Stimulated activated CD4-positive, alpha-beta T cell treated with anti-CD3 and anti-CD28 coated beads, Interleukin-4, amount 100 ng/mL, for 4 hours (primary cell): ENCODE measurements at places on chromosomes 6 and 20.

DNA sequence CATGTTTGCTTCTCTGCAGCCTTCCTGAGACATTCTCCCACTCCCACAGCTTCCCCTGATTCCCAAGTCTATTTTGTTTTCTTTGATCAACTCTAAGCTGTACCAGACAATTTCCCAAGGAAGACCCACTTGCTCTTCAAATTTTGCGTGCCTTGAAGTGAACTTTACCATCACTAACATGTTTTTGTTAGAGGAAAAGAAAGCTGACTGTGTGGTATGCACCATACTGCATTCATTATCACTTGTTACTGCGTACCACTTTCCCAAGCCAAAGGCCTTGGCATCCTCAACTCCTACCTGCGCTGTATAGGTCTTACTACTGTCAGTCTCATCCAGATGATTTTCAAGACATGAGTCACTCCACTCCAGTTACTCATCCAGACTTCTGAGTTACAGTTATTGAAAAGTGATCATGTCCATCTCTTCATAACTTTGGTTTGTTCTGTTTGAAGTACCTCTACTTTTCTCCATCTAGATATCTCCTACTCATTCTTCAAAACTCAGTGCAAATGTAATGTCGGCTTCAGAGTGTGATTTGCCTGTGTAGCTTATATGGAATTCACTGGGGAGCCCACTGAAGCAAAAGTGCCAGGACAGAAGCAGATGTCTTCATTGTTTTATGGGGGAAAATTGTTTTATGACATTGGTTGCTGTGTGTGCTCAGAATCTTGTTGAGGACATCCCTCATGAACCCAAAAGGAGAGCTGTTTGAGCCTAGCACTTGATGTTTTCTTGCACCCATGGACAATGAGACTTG is 5.2 kb downstream of the RPS12 start:
- no peak for DNase-seq

DNA sequence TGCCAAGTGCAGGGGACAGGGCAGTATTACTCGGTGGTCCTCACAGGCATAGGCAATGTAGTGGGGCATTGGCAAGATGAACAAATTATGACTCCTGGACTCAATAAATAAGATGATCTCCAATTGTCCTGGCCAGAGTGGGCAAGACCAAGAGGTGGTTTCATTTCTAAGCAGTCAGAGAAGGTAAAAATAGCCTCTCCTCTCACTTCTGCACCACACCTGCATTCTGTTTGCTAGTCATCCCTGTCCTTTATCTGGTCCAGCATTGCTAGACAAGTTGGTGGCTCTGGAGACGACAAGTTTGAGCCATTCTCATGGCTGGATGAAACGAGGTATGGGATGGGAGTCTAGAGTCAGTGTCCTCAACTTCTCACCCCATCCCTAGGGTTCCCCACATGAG is 83.0 kb downstream of the BANF2 start:
- no peak for DNase-seq

DNA sequence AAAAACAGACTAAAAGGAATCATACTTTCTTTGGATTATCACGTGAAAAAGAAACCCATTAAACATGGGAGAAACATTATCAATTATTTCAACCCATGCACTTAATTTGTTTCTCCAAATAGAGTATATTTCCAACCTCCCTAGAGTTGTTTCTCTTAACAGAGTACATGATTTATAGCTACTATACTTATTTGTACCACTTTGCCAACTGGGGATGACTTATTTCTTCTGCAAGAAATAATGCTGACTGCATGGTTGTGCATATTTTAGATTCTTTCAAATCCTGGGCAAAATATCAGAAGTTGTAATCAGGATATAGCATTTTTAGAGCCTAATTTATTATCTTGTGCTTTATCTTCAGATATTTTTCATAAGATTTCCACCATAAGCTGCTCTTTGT is 629.1 kb upstream of the EYS start:
- DNase-seq, result no peak

GRCh38 chr20:58693226-58694006 is 816 bp downstream of the NPEPL1 start:
- DNase-seq, result no peak

GRCh38 chr20:46128310-46129151 is 10.4 kb downstream of the CD40 start:
- no peak for DNase-seq

GRCh38 chr6:89610149-89610642 is 28.4 kb downstream of the LYRM2 start:
- peak; percentile 79 for DNase-seq

DNA sequence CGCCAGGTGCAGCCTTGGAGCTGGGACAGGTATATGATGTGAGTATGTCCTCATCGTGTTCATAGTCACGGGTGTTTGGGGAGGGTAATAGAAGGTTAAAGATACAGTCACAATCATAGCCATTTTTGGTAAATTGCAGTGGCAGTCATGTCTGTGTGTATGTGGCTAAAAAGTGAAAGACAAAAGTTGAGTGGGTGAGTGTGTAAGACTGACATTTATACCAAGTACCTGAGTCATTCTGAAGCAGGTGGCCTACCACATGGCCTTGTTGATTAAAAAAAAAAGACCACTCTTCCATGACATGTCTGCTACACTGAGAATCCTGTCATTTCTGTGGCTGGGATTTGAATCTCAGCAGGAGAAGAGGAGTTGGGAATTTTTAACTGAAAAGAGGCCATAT is 181.9 kb downstream of the SCP2D1 start:
- no peak for DNase-seq

- no peak for DNase-seq
These were observed 520.2 kb downstream of the DOK5 start for GRCh38 chr20:54995553-54995952.

DNA sequence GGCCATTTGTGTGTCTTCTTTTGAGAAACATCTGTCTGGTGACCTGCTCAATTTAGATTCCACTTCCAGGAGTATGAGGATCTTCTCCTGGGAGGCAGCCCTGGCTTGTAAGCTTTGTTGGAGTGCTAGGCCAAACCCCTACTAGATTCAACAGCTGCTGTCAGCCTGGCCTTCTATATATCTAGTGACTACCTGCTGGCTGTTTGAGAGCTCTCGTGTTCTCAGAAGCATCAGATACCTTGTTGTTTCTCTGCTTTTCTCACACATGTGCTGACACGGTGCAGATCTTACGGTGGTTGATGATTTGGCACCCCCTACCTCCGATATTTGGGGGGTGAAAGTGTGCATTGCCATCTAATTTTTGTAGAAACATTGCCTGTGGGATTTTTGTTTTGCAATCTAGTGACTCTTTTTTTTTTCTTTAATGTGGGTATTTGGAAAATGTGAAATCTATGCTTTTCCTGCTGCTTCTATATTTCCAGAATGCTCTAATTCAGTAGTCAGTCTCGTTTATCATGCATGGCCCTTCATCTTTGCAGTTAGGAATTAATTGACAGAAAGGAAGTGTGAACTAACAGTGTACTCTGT is 4.7 kb downstream of the CCN2 start:
- DNase-seq, result no peak

DNA sequence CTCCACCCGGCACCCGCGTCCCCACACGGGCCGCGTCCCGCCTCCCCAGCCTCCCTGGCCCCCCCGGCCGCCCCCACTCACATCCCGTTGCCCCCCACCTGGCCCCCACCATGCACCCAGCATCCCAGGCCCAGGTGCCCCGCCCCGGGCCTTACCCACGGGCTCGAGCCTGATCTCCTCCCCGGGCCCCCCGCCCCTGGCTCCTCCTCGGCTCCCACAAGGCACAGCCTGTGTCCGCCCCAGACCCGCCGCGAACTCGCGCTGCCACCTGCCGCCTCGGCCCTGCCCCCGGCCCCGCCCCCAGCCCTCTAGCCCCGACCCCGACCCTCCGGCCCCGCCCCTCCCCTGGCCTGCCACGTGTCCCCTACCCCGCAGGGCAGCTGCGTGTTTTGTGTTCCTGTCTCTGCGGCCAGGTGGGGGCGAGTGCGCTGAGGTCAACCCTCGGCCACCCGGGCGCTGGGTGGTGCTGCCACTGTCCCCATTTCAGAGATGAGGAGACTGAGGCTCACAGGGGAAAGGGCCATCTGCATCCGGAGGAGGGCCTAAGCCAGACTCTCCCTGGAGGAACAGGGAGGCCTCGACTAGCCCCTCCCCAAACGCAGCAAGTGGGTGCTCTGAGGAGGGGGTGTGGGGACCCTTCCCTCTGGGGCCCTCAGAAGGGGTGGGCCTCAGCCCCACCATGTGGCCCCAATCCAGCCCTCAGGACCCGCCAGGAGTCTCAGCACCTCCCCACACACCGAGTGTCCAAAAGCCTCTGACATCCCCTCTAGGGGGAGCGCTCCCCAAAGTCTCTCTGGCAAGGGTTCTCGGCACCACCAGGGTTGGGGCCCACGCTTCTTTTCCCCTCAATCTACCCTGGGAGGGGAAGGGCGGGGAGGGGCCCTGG is 99.8 kb downstream of the TAF4 start:
- no peak for DNase-seq

DNA sequence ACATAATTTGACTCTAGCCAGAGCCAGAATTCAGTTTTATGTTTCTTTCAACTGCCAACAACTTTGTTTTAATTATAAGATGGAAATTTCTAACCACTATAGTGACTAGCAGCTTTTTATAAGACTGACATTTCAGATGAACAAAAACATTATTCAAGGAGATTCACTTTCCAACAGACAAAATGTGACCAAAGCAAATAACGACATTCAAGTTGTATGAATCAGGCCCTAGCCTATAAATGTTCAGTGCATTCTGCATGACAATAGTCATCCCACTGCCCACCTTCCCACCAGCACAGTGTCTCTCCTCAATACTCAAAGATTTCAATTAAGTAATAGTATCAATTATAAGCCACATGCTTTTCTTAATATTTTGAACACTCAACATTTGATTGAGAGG is 200.7 kb downstream of the KHDC1L start:
- no peak for DNase-seq

GRCh38 chr6:89034586-89035251 is 45.8 kb upstream of the PNRC1 start:
- no peak for DNase-seq

GRCh38 chr6:151288712-151289398 is 49.1 kb downstream of the AKAP12 start:
- no peak for DNase-seq

- no peak for DNase-seq
These were observed 5.1 kb downstream of the SOX4 start for GRCh38 chr6:21598674-21599023.

GRCh38 chr6:124780623-124781022 is 181.6 kb upstream of the RNF217 start:
- DNase-seq, result no peak

DNA sequence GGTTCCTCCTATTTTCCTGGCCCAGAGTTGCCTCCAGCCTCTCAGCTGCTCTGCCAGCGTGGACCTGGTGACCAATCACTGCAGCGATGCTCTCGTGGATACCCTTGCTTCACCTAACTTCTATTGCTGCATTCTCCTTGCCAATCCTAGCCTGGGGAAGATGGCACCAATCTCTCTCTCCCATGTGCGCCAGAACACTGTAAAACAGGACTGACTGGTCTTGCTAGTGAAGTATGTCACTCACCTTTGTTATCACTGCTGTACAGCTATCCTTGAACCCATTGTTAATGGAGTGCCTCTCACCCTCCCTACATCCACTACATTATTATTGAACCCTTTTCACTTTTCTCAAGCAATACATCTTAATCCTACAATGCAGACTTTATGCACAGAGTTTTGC is 80.1 kb downstream of the LYRM4 start:
- DNase-seq, result no peak

DNA sequence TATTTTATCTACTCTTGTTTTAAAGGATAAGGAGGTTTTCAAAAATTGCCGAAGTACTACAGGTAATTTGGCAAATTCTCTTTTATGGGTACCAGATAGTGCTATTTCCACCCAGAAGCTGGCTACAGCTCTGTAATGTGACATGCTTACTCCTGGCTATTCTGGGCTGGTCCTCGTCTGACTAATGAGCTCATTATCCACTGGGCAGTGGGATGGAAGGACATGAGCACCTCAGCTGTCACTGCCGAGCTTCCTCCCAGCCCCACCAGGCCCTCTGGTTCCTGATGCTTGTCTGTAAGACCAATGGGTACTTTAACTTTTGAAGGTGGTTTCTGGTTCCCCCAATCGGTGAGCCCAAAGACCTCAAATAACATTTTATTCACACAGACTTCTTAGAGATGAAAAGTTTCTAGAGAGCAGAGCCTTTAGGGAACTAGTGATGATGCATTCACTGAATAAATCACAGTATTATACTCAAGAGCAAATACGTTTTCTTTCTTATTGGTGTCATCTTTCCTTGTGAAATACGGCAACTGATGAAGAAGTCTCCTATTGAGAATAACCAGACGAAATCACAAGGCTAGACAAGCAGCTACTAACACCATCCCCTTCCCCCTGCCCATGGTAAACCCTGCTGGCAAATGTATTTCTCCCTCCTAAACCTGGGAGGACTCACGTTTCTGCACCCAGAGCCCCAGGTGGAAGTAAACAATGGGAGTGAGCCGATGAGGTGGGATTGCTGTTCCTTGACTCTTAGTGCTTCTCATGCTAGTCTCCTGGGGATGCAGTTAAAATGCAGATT is 80.8 kb downstream of the SLC22A3 start:
- DNase-seq, result no peak

GRCh38 chr6:87176493-87176892 is 21.1 kb downstream of the ZNF292 start:
- no peak for DNase-seq

GRCh38 chr6:26199773-26200764 is 112.8 kb downstream of the HFE start:
- DNase-seq, result no peak

- DNase-seq, result no peak
These were observed 96.8 kb downstream of the CDH26 start for GRCh38 chr20:60054716-60055634.

DNA sequence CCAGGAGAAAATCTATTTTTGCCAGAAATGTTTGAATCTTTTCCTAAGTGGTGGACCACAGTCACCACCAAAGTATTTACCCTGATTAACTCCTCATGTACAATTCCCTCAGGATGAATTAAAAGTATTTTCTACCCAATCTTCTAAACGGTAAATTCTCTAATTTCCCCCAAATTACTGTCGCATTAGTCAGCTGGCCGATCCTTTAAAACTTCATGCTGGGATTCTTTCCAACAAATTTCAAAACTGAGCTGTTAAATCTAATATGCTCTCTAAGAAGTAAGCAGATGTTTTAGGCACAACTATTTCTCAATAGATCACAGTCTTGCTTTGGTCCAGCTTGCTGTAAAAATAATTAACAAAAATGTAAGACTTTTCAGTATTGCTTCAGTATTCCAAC is 447.2 kb downstream of the FRK start:
- DNase-seq, result no peak

- no peak for DNase-seq
These were observed 26.4 kb upstream of the BHLHE23 start for GRCh38 chr20:63032861-63033793.

GRCh38 chr6:102026649-102027048 is 633.1 kb downstream of the GRIK2 start:
- no peak for DNase-seq

DNA sequence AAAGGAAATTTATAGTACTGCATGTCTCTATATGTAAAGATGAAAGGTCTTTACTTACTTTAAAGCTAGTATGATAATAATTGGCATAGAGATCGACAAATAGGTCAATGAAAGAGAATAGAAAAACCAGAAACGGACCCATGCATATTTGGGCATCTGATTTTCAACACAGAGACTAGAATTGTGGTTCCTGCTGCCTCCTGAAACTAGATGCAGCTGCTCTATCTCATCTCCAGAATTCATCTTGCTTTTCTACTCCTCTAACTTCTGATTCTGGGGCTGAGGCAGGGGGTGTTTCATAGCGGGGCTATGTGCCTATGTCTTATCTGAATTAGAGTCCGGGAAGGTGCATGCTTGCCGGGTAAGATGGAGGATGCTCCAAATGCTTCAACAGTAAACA is 105.9 kb downstream of the ADTRP start:
- DNase-seq, result no peak

GRCh38 chr6:34934516-34934915 is 45.5 kb downstream of the ANKS1A start:
- no peak for DNase-seq

- no peak for DNase-seq
These were observed 67.6 kb upstream of the BACH2 start for GRCh38 chr6:90364286-90364685.
